ENCODE measurements at places on chromosomes 16 and 17.

DNA sequence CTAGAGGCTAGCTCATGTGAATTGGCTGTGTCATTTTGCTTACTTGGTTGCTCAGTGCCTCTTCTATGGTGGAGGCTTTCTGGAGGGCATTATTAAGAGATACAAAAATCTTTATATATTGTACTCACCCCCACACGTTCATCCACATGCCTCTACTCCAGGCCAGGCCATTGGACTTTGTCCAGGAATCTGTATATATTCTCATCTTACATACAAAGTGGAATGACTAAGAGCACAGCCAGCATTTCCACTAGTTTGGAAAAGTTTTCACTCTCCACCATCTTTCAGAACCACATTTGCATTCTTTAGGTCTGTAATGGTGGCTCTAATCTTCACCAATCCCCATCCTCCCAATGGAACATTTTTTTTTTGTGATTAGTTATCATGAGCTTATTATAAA, 4.8 kb upstream of the GLG1 start:
- peak; percentile 71 for DNase-seq

- peak; percentile 74 for DNase-seq
Observed at GRCh38 chr17:77096570-77097214, 44.1 kb upstream of the SEC14L1 start.

GRCh38 chr16:84313921-84314320, 19.2 kb downstream of the WFDC1 start:
- no peak for DNase-seq

DNA sequence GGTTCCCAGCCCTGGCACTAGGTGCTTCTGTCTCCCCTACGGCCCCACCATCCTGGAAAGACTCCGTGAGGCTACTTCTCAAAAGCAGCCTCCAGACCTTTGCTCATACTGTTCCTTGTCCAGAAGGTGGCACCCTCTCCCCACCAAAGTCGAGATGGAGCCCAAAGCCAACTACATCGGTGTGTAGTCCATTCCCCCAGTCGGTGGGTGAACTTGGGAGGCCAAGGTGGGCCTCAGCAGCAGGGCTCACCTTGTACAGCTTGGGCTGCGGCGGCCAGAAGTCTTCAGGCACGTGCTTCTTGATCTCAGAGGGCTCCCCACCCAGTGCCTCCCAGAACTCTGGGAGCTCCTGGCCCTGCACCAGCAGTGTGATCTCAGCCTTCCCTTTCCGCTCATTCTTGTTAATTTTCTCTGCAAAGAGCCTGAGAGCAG, 10.2 kb downstream of the FLII start:
- peak; percentile 74 for DNase-seq

- DNase-seq = no peak
Observed at GRCh38 chr17:66392783-66393437, 90.5 kb downstream of the PRKCA start.

DNA sequence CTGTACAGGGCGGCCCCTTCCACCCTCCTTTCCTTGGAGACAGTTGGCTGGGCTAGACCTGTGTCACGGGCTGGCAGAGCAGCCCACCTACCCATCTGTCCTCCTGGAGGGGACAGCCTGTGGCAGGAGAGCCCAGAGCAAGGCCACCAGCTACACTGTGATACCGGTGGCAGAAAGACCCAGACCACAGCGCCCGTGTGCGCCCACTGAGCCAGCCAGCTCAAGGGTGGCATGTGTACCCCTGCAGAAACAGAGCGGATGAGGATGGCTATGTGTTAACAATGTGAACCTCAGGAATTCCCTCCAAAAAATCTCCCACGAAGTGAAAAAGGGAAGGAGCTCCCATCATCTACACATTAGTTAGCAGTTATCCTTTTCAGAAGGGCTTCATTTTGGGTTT, 7.1 kb downstream of the HBQ1 start:
- no peak for DNase-seq

DNA sequence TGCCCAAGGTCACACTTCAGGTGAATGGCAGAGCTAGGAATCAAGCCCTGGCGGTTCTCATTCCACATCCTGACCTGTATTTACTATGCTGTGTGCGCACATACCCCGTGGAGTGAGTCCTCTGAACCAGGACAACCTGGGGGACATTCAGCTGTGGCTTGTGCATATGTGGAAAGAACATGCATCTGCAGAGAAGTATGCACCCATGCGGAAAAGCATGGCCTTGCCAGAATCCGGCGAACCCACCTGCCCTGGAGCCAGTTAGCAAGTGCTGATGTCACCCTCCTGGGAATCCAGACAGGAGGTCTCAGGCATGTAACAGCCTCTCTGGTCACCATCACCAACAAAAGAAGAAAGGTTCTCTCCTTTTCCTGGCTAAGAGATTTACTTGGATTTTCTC, 1.9 kb downstream of the RASL10B start:
- no peak for DNase-seq

DNA sequence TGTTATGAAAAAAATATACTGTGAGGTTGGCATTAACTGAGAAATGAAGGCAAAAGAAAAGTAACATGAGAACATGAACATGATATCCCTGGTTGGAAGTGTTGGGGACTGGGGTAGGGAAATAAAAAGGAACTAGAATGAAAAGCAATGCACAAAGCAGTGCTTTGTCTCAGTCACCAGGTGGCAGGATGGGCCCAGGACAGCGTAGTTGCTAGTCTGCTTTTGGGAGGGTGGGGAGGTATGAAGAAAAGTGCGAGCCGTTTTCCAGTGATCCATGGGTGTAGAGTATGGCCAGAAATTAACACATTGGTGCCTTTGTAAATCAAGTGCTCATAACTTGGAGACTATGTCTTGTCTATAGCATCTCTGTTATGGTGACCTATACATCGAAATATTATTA, 662.5 kb upstream of the SALL1 start:
- DNase-seq = no peak

DNA sequence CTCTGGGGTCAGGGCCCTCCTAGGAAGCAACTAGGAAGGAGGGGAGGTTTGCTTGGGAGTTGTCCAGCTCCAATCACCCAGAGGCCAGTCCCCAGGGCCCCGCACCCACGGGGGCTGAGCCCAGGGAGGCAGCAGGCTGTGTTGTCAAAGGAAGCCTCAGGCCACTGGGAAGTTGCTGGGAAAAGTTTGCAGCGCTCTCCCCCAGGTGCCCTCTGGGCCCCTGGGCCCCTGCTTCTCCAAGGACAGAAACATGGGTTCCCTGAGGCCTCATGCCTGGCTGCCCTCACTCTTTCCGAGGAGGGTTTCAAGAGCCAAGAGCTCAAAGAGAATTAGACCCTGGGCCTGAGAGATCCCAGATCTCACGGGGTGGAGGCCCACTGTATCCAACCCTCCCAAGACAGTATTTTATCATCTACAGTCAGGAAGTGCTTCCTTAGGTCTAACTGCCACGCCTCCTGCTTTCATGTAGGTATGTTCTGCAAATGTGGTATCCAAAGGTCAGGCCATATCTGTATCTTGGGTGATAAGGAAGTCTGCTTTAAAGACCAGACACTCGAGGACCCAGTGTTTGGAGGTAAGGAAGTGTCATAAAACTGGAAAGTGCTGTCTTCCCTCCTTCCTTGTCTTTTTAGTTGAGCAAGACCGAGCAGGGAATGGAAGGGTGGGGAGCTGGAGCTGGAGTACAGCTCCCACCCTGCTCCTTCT, 44.2 kb upstream of the ZNF423 start:
- DNase-seq = no peak

DNA sequence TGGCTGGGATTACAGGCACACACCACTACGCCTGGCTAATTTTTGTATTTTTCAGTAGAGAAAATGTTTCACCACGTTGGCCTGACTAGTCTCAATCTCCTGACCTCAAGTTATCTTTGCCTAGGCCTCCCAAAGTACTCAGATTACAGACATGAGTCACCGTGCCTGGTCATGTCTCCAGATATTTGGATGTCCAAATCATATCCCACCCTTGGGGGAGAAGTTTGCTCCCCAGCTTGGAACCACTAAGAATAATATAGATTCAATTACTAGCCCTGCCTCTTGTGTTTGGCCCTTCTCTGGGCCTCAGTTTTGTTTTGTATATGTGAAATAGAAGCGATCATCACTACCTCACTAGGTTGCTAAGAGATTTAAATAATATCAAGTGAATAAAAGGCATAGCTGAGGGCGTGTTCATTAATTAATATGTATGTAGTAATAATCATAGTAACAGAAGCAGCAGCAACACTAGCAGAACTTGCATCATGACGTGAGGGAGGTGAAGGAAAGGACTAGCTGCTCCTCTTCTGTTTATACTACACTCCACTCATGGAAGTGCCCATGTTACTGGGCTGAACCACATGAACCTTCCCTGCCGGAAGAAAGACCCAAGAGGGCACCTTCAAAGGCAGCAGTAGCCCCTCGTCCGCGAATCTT, 253.6 kb upstream of the XYLT1 start:
- peak; percentile 84 for DNase-seq

DNA sequence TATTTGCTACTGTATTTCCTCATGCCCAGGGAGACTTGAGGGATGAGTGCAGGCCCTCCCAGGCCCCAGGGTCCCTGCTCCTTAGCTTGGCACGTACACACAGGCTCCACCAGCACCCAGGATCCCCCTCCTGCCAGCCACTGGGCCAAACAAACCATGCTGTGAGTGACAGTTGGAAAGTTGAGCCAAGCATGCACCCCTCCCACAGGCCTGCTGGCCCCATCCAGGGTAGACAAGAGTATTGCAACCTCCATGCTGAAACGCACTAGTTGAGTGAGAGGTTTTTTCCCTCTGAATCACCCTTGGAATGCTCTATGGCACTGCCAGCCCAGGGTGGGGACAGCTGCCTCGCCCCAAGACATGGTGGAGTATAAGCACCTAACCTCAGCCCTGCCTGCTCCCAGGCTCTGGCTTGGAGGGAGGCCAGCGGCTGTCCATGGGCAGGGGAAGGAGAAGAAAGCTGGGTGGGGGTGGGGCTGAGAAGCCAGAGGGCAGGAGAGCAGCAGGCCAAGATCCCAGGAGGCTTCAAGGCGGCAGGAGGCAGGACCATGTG, 49.6 kb downstream of the PITPNM3 start:
- DNase-seq = peak; percentile 49

DNA sequence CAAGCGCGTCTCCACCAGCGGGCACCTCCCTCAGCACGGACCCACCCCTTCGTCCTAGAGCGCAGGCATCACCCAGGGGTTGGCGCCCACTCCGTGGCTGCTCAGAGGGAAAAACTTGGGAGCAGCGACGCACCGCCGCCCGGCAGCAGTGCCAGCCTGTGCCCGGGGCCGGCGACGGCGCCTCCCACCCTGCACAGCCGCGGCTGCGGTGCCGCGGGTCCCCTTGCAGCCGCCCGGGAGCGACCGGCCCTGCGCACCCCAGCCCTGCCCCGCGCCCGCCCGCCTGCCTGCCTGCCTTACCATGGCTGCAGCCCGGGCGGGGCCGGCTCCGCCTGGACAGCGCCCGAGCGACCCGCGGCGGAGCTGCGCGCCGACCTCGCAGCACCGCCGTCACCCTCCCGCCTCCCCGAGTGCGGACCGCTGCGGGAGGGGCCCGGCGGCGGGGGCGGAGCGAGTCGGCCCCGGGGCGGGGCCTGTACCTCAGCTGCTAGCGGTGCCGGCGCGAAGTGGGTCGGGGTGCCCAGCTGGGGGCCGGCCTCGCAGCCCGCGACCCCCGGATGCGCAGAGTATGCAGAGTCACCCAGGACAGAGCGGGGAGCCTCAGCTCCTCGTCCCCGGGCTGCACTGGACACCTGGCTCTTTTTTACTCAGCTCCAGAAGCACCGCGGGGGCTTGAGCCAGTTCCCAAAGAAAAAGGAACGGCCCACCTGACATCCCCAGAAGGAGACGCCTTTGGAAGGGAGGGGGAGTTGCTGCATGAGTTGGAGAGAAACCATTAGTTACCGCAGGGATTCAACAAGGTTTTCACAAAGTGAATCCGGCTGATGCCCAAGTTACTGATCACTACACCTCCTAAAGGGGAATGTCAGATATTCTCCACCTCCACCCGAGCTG, 17.5 kb upstream of the MTMR4 start:
- peak; percentile 48 for DNase-seq

- DNase-seq = no peak
Observed at GRCh38 chr17:9403257-9403656, 172.4 kb downstream of the STX8 start.

GRCh38 chr17:31517524-31517923, 126.0 kb downstream of the RAB11FIP4 start:
- no peak for DNase-seq

GRCh38 chr17:58525239-58525638, 10.8 kb upstream of the MTMR4 start:
- DNase-seq = peak; percentile 90

- no peak for DNase-seq
Observed at GRCh38 chr16:57616876-57617275, 11.6 kb upstream of the ADGRG1 start.

- peak; percentile 20 for DNase-seq
Observed at GRCh38 chr17:8580952-8581658, 49.4 kb downstream of the MYH10 start.

DNA sequence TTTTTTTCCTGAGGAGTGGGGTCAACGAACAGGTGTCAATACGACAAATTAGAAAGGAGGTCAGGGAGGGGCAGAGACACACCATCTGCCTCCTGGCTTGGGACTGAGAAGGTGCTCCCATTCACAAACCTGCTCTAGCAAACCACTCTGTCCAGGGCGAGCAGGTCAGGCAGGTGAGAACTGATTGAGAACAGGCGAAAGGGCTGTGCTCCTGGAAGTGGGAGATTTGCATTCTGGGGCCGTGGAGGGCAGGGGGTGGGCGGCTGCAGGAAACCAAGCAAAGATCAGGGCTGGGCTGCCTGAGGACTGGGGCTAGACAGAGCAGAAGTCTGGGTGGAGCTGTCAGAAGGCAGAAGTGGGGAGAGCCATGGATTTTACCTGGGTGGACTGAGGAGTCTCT, 98.9 kb upstream of the NLRP1 start:
- no peak for DNase-seq

DNA sequence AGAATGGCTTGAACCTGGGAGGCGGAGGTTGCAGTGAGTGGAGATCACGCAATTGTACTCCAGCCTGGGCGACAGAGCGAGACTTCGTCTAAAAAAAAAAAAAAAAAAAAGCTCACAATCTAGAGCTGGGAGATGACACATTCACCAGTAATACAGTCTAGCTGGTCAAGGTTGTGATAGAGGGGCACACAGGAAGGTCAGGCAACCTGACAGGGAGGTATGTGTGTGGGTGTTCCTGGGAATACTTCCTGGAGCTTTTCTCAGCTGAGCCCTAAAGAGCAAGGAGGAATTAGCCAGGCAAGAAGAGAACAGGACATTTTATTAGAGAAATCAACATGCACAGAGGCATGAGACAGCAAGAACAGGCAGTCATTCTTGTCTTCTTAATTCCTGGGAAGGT, 216.7 kb downstream of the SHISA9 start:
- DNase-seq = no peak
